ENCODE measurements at places on chromosomes 7 and 10.

GRCh38 chr10:131022981-131023380 is 288.5 kb downstream of the TCERG1L start:
- DNase-seq: no peak

GRCh38 chr10:88526501-88527105 is 56.5 kb downstream of the RNLS start:
- no peak for DNase-seq

- no peak for DNase-seq
Measured at GRCh38 chr7:142864980-142865747, 10.3 kb downstream of the EPHB6 start.

DNA sequence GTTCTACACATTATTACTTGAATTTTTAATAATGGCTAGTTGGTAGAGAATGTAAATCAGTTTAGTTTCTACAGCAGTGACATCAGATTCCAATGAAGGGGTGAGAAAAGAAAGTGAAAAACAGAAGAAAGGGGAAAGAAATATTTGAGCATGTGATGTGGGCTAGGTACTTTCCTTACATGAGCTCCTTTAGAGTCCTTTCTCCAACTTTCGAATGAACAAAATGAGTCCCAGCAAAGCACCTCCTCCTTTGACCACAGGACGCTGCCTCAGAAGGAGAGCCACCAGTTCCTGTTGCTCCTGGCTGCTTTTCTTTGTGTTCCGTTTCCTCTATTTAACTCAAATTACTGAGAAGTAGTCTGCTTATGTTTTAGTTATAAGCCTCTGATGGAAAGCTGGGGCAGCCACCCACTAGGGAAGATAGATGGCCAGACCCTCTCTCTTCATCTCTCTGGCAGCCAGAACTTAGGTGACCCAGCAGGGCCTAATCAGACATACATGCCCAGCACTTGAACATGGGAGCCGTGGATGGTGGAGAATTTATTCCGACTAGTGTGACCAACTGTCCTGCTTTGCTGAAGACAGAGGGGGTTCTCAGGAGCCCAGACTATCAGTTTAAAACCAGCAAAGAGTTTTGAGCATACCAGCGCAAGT is 82.4 kb upstream of the NME8 start:
- no peak for DNase-seq

- no peak for DNase-seq
Measured at GRCh38 chr7:70031245-70031644, 433.0 kb downstream of the AUTS2 start.

DNA sequence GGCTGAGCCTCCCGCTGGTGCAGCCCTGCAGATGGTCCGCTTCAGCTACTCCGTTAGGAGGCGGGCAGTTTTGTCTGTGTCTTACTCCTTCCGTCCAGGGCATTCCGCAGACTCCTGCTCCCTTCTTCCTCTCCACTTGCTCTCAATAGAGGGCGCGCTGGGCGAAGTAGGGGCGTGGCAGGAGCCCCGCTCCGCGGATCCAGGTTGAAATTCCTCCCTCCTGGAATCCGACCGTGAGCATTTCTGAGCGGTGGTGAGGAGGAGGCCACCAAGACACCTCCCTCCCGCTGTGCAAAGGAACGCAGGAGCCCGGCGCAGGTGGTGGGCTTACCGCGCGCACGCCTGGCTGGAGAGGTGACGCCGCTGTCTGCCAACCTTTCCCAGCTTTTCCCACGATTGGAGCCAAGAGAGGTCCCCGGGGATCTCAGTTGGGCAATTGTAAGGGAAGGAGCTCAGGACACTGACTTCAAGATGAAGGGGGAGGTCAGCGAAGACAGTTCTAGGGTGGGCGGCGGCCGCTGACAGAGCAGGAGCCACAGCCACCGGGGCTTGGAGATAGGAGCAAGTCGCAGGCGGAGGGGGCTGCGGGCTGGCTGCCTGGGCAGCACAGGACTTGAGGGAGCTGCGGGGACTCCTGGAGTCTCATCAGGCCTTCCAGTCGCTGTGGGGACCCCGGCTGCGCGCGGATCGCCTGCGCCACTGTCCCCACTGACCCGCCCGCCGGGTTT is 1011.3 kb downstream of the XPNPEP1 start:
- no peak for DNase-seq

GRCh38 chr10:69407621-69408301 is 9.0 kb downstream of the TACR2 start:
- DNase-seq: no peak

- no peak for DNase-seq
Measured at GRCh38 chr7:27925573-27926201, 185.7 kb downstream of the TAX1BP1 start.
